ENCODE measurements at places on chromosomes 12 and 14.

DNA sequence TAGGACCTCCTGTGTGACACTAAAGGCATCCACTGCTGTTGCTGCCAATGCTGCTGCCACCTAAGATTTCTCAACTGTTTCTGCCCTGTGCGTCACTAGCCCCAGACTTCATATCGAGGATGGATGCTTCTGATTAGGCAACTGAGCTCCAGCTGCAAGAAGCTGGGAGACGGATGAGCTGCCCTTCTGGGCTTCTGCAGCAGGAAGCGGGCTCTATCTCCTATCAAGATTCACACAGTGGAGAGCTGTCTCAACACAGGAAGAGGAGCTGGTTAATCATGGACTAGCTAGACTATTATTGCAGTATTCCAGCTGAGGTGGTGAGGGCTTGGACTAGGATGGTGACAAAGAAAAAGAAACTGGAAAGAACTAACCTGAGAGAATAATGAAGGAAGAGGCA is 59.2 kb upstream of the PELI2 start:
- no peak for DNase-seq

DNA sequence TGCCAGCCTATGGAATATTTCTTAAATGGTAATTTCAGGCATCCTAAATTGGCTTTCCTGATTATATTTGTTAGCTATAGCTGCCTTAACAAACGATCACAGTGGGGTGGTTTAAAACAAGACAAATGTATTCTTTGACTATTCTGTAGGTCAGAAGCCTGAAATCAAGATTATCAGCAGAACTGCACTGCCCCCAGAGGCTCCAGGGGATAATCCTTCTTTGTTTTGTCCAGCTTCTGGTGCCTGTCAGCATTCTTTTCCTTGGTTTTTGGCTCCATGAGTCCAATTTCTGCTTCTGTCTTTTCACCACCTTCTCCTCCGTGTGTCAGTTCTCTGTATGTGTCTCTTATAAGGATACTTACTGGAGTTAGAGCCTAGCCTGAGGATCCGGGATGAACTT is 1282.2 kb upstream of the USP15 start:
- DNase-seq: no peak

DNA sequence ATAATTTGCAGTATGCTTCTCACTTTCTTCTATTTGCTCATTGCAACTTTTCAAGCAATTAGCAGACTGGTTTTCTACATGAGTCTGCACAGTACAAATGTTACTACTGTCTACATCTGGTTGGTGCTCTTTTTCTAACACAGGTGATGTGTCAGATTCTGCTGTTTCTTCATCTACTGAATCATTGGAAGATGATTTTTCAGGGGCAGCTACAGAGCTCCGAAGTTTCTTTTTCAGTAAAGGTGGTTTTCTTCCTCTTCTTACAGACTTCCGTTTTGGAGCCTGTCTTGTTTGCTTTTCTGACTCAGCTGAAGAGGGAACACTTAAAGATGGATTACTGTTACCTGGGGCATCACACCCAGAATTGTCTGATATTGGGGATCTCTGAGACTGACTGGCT is 62.1 kb downstream of the SCAF11 start:
- DNase-seq: no peak

- DNase-seq: no peak
Observed at GRCh38 chr14:94897561-94897960, 127.6 kb upstream of the GSC start.

GRCh38 chr14:80565001-80565400 is 353.7 kb upstream of the DIO2 start:
- no peak for DNase-seq

DNA sequence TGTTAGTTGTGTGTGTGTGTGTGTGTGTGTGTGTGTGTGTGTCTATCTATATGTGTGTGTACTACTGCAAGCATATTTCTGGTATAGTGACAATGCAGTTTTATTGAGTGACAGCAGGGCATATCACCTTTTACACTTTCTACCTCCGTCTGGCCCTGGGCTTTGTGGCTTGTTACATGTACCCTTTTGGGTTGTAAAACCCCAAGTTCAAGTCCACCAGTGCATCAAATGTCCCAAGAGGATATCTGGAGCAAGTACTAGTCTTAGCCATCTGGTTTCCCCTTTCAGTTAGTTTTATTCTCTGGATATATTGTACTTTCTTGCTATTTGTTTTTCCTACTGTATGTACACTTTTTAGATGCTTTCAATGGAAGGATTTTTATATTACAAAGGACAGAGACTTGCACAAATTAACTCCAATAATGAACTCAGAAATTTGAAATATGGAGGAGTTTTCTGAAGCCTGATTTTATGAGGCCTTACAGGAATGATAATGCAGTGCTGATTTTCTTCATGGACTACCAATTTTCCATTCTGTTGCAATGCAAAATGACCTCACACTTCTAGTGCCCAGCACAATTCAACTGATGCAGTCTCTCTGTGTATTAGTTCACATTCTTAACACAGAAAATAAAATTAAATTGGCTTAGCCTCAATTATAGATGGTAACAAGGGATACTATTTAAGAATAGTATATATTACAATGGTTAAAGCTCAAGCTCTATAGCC is 29.1 kb downstream of the SLC16A7 start:
- no peak for DNase-seq

- DNase-seq: no peak
Observed at GRCh38 chr14:87698481-87698880, 294.5 kb downstream of the GALC start.

- DNase-seq: no peak
Observed at GRCh38 chr14:68820999-68821683, 28.3 kb upstream of the ZFP36L1 start.

DNA sequence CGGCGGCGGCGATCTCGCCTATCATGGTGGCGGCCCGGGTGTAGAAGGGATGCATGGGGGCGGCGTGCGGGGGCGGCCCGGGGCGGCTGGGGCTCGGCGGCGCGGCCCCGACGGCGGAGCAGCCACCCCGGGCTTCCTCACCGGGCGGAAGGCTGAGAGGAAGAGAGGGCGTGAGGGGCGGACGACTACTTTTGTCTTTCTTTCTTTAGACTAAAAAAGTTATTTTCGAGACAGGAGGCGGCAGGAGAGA is 240 bp downstream of the BTG1 start:
- DNase-seq: no peak

- no peak for DNase-seq
Observed at GRCh38 chr12:18967814-18968213, 161.7 kb upstream of the PLEKHA5 start.

DNA sequence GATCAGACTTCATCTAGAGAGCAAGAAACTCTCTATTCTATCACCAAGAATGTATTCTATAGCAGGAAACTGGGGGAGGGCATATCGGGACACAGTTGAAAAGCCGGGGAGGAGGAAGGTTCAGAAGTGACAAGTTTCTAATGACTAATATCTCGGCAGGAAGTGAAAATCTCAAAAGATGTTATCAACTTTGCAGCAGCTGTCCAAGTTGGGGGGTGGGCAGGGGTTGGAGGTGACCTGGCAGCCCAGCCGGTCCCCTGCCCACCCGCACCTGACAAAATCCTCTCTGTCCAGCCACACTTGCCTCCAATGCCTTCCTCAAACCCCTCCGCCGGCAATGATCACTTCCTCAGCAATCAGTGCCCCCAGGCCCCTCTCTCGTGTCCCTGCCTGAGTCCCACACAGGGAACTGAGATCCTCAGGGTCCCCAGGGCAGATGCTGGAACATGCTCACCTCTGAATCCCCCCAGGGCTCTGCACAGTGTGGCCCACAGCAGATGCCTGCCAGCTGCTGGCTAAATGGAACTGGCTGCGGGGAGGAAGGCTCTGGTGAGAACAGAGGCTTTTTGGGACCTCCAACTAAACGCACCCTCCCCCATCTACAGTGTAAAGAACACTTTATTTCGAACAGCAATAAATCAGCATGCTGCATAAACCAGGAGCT is 43.9 kb downstream of the CCDC88C start:
- no peak for DNase-seq
